Smooth muscle cell of bladder (primary cell): ENCODE measurements at places on chromosomes 12 and 14. TPM values are rescaled to one million over a fixed set of nuclear protein-coding genes. Genes with fewer than 3 reads are reported as not detected.

ACSM4 gene
- total RNA-seq, result not detected in 2 replicates

KRT1 gene
- total RNA-seq, result not detected in 2 replicates

CAPS2 gene
- total RNA-seq, result 6.7 and 7.5 TPM in 2 replicates

GDF3 gene
- not detected in 2 replicates for total RNA-seq

PRH2 gene
- total RNA-seq, result 0.14 and 0.18 TPM in 2 replicates

EIF2S3B gene
- total RNA-seq, result 0.92 and 16.2 TPM in 2 replicates

KRT80 gene
- under 0.01 TPM in 2 replicates for total RNA-seq

PTGER2 gene
- 6.6 and 8.4 TPM in 2 replicates for total RNA-seq

FAR2 gene
- total RNA-seq, result 2.7 and 7.3 TPM in 2 replicates

OR6C75 gene
- total RNA-seq, result not detected in 2 replicates

REP15 gene
- total RNA-seq, result 0.43 and 1.2 TPM in 2 replicates

ACOT6 gene
- not detected in 2 replicates for total RNA-seq

PZP gene
- not detected in 2 replicates for total RNA-seq

SDR9C7 gene
- total RNA-seq, result under 0.01 TPM in 1 of 2 replicates, not detected in the other

KCNK10 gene
- not detected in 2 replicates for total RNA-seq

PTPN6 gene
- total RNA-seq, result under 0.01 and 0.09 TPM in 2 replicates

SOX5 gene
- total RNA-seq, result 6.1 and 8.0 TPM in 2 replicates

BCL7A gene
- total RNA-seq, result 2.4 and 3.7 TPM in 2 replicates

PMCH gene
- not detected in 2 replicates for total RNA-seq

CLEC4D gene
- total RNA-seq, result not detected in 2 replicates

E2F7 gene
- 2.6 and 3.9 TPM in 2 replicates for total RNA-seq

HVCN1 gene
- total RNA-seq, result 4.8 and 8.5 TPM in 2 replicates

KCNMB4 gene
- 0.14 and 1.8 TPM in 2 replicates for total RNA-seq

LMNTD1 gene
- 0.28 and 0.37 TPM in 2 replicates for total RNA-seq

ANKRD52 gene
- 9.7 and 12.2 TPM in 2 replicates for total RNA-seq
